ENCODE measurements at places on chromosomes 12 and 14.

DNA sequence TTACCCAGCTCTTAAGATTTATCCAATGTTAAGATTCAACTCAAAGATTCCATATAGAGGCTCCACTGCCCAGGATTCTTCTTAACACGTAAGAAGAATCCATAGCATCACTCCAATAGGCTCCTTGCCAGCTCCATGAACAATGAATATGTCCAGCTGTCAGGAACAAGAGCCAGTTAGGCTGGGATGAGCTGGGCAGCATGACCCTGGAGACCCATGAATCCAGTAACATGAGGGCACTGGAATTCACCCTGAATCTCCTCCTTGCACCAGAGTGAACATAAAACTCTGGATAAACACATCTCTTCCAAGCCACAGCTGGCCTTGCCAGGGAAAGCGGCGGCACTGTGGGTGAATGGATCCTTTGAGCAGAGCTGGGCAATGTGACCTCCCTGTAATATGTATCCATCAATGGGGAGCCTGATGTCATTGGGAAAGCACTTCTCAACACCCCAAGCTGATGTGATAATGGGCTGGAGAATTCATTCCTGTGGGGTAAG is 24.4 kb upstream of the TC2N start:
- DNase-seq: no peak

- no peak for DNase-seq
These were observed 17.2 kb downstream of the DERA start for GRCh38 chr12:15928346-15928745.

GRCh38 chr12:47604221-47604873 is 101.5 kb downstream of the RPAP3 start:
- DNase-seq: no peak

DNA sequence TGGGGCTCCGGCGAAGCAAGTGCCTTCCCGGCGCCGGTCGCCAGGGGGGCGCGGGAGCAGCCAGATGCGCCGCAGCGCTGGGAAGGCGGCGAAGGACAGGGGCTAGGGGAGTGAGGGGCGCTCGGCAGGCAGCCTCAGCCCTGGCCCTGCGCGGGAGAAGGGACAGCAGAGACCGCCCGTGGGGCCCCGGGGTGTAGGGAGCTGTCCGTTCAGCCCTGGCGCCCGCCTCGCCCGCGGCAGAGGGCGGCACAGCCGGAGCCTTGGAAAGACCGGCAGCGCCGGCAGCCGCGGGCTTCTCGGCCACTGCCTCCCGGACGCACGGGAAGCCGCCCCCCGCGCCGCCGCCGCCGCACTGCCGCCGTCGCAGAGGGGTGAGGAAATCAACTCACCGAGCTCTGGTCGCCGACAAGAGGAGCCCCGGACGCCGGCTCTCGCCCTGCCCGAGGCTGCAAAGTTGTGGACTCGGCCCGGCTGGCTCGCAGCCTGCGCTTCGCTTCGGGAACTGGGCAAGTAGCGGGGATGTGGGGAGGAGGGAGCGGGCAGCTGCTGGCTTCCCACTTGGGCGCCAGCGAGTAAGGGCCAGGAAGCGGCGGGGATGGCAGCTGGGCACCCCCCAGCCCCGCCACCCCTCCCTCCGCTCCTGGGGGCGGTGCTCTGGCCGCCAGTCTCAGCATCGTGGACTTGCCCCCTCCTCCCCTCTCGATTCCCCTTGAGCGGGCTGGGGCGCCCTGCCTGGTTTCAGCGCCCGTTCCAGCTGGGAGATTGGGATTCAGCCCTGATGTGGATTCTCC is at the start of gene ZDHHC22:
Gene ZDHHC22 (minus strand): TSS at position 578 of the 791 bp plus-strand sequence. CDS start 2,053 bp downstream, outside the sequence.
- no peak for DNase-seq

DNA sequence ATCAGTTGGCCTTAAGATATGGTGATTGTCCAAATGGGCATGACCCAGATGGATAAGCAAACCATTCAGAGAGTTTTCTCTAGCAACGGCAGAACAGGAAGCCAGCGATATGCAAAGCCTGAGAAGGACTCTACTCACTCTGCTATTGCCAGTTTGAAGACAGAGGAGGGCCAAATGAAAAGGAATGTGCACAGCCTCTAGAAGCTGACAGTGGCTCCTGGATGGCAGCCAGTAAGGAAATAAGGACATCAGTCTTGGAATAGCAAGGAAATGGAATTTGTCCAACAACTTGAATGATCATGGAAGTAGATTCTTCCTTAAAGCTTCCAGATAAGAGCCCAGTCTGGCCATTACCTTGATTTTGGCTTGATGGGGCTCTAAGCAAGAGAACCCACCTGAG is 60.0 kb downstream of the TMTC2 start:
- no peak for DNase-seq

- DNase-seq: no peak
These were observed 331.9 kb upstream of the FLRT2 start for GRCh38 chr14:85198001-85198400.

- DNase-seq: no peak
These were observed 251.9 kb downstream of the FUT8 start for GRCh38 chr14:65664436-65664835.

DNA sequence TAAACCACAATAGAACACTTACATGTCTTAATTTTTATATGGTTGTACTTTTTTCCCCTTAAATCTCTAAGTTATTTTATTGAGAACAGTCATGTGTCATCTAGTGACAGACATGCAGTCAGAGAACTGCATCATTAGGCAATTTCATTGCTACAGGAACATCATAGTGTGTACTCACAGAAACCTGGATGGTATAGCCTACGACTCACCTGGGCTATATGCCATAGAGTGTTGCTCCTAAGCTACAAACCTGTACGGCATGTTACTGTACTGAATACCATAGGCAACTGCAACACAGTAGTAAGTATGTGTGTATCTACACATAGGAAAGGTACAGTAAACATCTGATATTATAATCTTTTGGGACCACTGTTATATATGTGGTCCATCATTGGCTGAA is 557.6 kb downstream of the PRKD1 start:
- no peak for DNase-seq

GRCh38 chr12:104535369-104535768 is 78.6 kb downstream of the CHST11 start:
- no peak for DNase-seq

DNA sequence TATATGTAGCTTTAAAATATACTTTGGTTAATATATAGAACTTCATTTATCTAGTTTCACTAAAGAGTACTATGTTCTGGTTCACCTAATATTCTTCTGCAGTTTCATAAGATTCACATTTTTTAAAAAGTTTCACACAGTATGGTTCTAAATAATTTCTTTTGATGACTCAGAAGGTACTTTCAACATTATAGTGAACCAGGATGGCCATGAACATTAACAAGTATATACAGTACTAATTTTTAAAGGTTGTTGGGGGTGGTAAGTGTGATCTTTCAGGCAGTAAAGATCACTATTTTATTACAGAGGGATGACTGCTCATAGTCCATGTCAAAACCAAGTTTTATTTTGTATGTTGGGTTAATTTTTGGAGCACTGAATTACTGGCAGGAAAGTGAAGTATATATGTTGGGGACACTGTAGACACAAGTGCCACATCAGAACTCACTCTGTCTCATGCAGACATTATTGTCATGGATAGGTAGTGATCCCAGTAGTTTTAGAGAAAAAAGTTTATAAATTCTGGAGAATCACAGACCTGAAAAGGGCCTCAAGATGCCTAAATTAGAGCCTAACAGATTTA is 60.0 kb downstream of the DCAF5 start:
- no peak for DNase-seq

- no peak for DNase-seq
These were observed 202.3 kb upstream of the LMNTD1 start for GRCh38 chr12:25755136-25755970.

DNA sequence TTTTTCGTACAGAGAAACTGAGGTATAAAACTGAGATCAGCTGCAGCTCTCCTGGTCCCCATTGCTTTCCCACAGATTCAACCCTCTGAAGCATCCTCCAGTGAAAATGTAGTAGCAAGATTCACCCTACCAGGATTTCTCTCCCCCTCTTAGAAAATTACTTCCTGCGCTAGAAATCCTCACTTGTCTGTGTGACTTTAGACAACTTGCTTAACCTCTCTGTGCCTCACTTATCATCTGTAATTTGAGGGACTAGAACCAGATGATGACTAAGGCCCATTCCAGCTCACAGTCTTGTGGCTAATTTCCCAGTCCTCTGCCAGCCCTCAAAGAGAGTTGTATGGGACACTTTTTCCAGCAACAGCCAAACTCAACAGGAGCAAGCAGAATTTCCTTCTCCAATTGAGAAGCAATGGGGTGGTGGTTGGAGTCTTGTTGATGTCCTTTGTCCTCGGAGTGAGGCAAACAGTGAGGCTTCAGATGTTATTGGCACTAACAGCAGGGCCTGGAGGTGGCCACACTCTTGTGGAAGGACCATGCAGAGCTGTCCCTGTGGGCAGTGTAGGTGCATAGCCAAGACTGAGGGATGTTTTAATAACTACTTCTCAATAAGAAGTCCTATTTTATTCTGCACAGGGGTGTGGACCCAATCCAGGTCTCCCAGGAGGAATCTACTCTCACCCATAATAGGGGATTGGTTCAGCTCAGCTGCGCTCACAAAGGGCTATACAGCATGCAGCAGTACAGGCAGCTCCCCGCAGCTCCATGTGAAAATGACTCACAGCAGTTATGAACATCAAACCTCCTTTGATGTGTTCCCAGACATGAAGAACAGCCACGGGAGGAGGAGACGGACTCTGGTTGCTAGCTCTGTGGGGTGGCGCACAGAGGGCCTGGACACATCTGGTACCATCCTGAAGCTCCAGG is 200.1 kb downstream of the DAD1 start:
- DNase-seq: no peak

- DNase-seq: no peak
These were observed 4.2 kb upstream of the TRHDE start for GRCh38 chr12:72267974-72268373.

GRCh38 chr12:20520532-20520931 is 152.2 kb downstream of the PDE3A start:
- no peak for DNase-seq

DNA sequence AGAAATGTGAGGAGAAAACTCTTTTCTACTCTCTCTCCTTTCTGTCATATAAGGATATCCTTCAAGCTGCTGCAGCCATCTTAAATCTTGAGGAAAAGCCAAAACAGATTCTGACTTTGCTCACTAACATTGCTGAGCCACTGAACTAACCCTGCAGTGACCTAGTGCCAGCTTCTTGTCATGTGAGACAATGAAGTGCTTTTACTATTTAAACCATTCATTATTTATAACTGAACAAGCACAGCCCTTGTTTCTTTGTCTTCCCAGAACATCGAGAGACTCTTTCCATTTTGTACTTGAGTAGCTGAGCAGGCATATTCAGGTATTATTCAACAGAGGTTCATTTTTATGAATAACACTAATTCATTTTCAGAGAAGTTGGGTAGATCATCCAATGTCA is 455.0 kb upstream of the TMPO start:
- no peak for DNase-seq

DNA sequence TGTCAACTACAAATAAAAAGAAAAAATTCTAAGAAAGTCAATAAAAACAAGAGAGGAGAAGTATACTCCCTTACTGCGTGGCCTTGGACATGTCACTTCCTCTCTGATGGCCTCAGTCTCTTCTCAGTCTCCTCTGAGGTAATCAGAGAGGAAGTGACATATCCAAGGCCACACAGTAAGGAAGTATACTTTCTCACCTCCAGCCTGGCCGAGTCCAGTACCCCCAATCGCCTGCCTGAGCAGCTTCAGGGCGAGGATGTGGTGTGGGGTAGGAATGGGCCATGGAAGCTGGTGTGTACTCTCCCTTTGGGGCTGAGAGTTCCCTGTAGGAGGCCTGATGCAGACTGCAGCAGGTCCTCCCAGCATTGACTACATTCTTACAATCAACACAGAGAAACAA is 15.8 kb downstream of the VDR start:
- no peak for DNase-seq

- no peak for DNase-seq
These were observed 34.9 kb upstream of the SPTSSA start for GRCh38 chr14:34496679-34497513.

- DNase-seq: no peak
These were observed 13.3 kb downstream of the IL22 start for GRCh38 chr12:68240079-68240478.

All from stimulated activated CD4-positive, alpha-beta T cell treated with anti-CD3 and anti-CD28 coated beads, Interleukin-1b, Interleukin-23, amount 100 ng/mL, for 1 hour (primary cell).